ENCODE measurements at places on chromosomes 7 and 10.

- no peak for DNase-seq
These were observed 409.2 kb downstream of the NRG3 start for GRCh38 chr10:82284180-82284579.

DNA sequence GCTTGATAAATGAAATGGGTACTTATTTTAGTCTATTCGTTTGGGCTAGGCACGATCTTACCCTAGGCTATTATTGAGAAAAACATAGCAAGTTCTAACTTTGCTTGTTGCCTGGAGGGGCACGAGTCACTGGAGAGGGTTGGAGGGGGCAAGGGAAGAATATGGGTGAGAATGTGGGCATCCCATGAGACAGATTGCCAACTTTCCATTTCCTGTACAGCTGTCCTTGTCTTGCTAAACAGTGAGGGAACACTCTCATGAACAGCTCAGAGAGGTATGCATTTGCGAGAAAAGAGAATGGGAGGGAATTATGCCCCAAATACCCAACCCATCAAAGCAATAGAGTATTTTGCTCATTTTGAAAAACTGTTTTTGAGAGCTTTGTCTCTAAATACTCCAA lies 9.2 kb downstream of the CDHR3 start:
- no peak for DNase-seq

GRCh38 chr10:133438711-133439273 lies 14.4 kb upstream of the SPRN start:
- DNase-seq = no peak

DNA sequence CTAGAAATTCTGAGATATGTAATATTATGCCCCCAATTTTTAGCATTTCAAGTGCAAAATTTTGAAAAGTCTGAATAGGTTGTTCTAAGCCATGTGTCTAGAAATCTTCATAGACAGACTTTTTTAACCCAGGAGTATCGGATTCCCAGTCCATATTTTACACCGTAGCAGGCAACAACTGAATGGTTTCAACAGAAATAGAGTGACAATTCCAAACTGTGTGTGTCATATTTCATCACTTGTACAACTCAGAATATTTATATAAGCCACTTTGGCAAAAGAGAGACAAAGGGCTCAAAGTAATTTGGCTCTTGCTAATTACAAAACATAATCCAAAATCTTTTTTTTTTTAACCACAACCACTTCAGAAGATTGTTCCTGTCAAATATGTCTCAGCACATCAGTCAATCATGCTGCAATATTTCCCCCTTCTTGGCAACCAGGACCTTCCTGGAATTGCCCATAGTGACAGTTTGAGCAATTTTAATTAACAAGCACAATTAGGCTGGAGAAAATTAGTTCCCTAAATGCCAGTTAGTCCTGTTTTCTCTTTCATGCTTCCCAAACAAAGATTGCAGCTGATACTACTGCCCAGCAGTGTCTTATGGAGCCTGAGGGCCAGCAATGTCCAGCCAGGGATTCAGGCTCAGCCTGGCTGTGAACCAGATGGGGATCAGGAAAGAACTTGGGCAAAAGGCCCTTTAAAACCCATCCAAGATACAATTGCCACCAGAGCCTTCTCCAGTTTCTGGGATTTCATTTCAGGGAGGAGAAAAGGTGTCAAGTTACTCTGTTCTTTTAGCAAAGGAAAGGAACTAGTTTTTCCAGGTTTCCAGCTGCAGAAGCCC lies 533.3 kb upstream of the GHITM start:
- no peak for DNase-seq

DNA sequence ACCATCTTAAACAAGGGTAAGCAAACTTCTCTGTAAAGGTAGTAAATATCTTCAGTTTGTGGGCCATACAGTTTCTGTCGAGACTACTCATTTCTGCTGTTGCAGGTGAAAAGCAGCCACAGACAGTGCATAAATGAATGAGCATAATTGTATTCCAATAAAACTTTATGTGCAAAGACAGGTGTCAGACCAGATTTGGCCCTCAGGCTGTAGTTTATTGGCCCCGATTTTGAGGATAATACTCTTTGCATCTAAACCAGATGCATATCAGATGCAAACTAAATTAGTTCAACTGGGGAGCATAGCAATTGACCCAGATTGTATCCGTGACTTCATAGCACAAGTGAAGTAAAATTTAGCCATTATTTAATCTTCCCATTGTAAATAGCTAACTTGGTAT lies 70.0 kb downstream of the SNX10 start:
- no peak for DNase-seq

DNA sequence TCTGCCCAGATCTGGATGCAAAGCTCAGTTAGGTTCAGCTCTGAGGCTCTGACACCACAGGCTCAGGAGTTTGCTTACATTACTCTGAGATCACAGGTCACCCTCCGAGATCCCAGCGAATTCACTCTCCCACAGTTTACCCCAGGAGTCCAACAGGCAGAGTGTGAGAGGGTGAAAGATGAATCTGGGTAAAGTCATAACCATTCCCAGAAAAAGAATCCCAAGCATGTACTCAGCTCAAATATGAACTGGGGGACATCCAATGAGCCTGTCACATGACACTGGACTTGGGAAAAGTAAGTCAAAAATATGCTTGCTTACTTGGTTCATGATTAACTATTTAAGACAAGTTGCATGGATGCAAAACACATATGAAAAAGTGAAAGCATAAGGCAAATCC lies 110.3 kb upstream of the ARID5B start:
- DNase-seq = no peak

GRCh38 chr10:63628526-63629362 lies 107.5 kb downstream of the REEP3 start:
- peak; percentile 95 for DNase-seq

DNA sequence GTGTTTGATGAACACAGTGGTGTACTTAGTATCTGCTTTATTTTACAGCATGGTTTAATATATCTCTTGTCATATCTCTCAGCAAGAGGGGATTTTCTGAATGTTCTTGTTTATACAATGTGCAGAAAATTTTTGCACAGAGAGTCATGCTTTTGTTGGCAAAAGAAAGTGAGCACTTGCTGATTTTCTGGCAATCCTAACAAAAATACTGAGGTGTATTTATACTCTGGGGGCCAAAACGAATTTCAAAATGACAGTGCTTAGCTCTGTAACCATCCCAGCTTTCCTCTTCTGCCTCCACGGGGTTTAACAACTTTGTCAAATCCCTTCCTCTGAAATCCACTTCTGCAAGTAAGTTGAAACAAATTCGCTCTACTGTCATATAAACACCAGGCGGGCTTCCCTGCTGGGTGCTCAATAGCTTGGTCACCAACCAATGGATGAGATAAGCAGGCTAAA lies 169.2 kb downstream of the NOC3L start:
- no peak for DNase-seq

DNA sequence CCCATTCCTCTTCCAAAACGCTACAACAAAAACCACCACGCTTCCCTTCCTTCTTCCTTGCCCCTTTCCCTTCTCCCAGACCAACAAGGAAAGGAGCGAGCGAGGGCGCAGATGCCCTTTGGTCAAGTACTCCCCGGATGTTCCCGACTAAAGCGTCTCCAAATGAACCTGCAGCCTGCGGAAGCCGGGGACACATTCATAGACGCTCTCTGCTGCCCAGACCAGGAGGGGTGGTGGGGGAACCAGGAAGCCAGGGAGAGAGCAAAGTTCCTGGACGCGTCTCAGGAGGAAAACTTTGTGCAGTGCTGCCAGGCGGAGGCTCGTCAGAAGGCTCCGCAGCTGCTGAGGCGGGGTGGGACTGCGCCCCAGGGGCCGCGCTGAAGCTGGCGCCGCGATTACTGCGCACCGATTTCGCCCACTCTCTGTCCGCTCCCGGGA lies 754 bp downstream of the SEMA3D start:
- DNase-seq = no peak

DNA sequence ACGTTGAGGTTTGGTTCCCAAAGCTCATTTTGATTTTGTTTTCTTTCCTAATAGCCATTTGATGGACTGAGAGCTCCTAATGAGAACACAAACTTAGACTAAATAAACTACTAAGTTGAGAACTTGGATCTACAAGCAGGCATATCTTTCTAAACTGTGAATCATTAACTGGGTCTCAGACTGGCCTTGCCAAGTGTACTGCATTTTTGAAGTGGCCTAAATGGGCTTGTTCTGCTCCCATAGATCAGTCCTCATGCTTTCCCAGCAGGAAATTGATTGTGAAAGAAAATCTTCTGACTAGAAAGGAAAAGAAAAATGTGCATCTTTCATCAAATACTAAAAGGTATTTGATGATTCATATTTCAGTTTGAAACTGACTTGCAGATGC lies 46.7 kb upstream of the RBM33 start:
- no peak for DNase-seq

DNA sequence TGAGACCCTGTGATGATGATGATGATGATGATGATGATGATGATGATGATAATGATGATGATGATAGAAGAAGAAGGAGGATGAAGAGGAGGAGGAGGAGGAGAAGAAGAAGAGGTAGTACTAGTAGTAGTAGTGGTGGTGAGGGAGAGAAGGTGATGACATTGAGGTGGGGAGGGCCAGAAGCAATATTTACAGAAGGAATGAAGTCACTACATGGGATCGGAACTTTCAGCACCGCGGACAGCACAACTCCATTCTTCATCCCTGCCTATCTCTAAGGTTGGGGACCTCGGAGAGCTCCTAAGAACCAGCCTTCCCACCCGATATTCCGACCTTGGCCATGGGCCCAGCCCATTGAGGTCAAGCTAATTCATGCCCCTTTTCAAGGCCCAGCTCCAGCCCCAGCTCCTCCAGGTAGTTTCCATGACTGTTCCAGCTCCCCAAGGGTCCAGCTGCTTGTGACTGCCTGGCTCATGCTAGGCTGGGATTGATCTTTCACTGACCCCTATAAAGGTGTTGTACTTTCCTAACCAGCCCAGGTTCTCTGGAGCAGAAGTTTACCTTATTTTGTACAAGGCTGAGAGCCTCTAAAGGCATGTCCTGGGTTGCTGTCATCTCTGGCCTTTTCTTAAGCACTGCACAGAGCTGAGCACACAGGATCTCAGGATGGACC lies 10.3 kb downstream of the CRHR2 start:
- no peak for DNase-seq

DNA sequence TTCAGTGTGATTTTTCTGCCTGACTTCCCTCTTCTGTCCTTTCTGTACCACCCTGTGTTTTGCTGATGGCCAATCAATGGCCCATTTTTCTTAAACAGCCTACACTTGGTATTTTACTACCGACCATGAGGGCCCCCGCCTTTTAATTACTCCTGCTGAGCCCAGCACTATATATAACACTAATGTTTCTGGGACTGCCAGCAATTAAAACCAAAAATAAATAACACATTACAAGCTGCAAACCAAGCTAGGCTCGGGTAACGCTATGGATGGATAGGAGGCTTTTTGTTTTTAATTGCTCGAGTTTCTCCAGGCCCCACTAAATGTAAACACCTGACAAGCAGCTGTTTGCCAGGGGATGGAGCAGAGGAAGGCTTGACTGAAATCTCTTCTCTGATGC lies 915.4 kb upstream of the AUTS2 start:
- DNase-seq = peak; percentile 85

DNA sequence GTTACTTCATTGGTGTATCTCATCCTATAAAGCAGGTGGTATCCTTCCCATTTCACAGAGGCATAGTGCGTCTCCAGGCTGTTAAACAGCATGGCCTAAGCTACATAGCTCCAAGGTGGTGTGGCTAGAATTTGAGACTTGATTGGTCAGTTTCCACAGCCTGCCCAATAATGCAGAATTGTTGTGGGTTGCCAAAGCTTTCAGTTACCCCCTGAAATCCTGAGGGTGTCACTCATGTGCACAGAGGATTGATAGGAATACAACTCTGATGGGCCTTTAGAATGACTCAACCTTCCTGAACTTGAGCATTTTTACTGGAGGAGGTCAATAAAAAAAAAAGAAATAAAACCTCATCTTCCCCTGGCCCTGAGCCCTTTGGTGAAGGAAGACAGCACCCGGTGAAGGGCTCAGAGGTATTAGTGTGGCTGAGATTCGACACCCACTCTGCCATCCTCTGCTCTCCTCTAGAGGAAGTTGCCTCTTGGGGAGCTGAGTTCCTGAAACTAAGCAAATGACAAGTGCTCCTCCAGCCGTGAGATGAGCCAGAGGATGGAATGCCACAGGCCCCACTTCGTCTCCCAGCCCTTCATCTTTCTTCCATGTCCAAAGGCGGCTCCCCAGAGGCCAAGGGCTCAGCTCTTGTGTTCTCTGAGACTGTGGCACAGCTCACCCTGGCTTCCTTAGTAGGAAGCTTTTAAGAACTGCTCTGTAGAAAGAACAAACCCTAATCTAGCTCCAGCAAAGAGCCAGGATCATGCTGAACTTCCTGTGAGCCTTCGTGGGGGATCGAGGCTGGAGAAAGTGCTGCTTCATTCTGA lies 1.0 kb downstream of the ACSL5 start:
- no peak for DNase-seq

- DNase-seq = no peak
These were observed 16.5 kb downstream of the AP5Z1 start for GRCh38 chr7:4791738-4792536.

DNA sequence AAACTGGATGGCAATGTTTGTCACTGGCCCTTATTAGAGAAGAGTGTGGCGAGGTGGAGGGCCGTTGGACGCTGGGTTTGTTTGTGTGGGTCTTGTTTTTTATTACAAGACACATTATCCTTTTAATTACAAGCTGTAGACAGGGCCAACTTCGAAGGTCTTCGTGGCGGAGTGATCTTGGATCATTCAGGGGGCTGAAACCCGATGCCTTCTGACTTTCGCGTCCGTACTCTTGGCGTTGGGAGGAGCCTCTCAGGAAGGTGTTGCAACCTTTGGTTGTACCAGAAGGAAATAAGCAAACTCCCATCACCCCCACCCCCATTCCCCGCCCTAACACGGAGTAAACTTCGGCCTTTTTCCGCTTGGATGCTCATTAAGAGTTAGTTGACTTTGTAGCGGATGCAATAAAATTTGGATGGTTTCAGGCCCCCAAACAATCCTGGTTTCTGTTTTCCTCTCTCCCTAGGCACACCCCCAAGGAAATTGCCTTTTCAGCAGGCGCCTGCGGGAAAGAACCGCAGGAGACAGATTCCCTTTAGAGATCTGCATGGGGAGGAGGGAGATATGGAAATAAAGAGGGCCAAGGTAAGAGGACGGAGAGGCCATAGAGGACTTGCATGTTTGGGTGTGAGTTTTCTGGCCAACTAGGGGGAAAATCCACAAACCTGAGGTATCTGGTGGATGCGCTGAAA lies 294.5 kb upstream of the NFE2L3 start:
- peak; percentile 96 for DNase-seq

- no peak for DNase-seq
These were observed 7.7 kb downstream of the BLNK start for GRCh38 chr10:96263669-96264068.

DNA sequence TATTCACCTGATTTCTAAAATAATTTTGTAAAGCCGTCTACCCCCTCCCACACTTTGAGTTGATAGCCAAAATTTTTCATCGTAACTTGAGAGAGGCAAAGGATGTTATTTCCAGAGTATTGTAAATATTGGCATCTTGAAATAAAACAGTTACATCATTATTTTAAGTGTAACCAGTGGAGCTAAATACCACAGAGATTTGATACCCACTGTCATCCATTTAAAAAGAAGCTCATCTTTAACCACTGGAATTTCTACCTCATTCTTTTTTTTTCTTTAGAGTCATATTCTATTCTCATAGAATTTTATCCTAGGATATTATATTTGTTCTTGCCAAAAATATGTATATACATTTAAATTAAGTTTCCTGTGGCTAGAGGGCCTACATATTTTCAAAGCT lies 48.6 kb downstream of the CAMK1D start:
- DNase-seq = no peak

GRCh38 chr10:89327803-89328441 lies at the start of gene IFIT3:
TSS of gene IFIT3 (plus strand) at chr10:89327997. CDS start at chr10:89328074, 77 bp downstream.
- no peak for DNase-seq

GRCh38 chr7:39702133-39702532 lies 78.8 kb downstream of the RALA start:
- DNase-seq = no peak

GRCh38 chr10:133481086-133481643 lies 27.4 kb downstream of the SCART1 start:
- no peak for DNase-seq

Data from NCI-H1092 (cell line).